ENCODE measurements at places on chromosomes 1 and 21.
A peak's percentile ranks its signal among the peaks of the same experiment; 100 is the strongest.

GRCh38 chr1:247408100-247408499 lies 7.9 kb upstream of the NLRP3 start:
- no peak for DNase-seq

- no peak for DNase-seq
Measured at GRCh38 chr1:3631320-3632260, 6.8 kb downstream of the TPRG1L start.

DNA sequence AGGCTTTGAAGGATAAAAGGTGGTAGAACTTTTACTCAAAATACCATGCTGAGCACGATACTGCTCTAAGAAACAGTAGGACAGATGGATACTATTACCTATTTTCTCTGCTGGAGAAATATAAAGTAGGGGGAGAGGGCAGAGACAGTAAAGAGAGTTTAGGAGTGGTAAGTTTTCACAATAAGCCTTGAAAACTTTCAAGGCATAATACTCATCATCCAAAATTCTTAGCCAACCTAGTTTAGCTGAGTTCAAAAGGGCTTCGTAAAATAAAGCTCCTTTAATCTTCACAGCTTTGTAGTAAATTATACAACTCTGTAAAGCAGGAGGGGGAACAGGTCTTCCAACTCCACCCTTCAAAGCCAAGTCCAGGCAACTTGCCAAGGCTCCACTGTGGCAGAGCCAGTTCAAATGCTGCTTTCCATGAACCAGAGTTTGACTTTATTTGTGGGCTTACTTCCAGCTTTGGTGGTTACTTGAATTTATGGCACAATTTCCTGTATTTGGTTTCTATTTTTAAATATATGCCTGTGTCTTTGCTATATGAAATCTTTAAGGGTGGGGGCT lies 15.5 kb downstream of the TEX38 start:
- DNase-seq = peak; percentile 71

GRCh38 chr1:195336812-195337211 lies 1271.4 kb downstream of the KCNT2 start:
- no peak for DNase-seq

GRCh38 chr1:203173566-203173965 lies 2.1 kb downstream of the MYBPH start:
- no peak for DNase-seq

GRCh38 chr1:73761559-73761958 lies 436.4 kb downstream of the LRRIQ3 start:
- DNase-seq = no peak

DNA sequence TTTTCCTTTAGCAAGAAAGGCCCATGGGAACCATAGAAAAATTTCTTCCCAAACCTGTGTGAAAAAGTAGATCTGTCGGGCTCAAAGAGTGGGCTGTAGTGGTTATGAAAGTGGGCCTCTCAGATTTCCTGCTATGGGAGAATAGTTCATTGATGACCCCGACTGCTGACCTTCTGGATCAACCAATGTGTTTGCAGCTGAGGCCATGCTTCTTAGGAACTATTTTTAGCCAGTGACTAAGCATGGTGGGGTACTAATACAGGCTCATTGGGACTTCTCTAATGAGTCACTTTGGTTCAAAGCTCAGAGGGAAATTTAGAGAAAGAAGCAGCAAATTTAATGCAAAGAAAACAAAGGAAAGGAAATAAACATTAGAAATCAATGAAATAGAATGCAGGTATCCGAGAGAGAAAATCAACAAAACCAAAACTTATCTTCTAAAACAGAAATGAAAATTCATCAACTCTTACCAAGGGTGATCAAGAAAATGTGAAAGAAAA lies 12.6 kb upstream of the PSMA5 start:
- peak; percentile 83 for DNase-seq

GRCh38 chr1:77514921-77515776 lies 167.3 kb downstream of the ZZZ3 start:
- DNase-seq = peak; percentile 68

DNA sequence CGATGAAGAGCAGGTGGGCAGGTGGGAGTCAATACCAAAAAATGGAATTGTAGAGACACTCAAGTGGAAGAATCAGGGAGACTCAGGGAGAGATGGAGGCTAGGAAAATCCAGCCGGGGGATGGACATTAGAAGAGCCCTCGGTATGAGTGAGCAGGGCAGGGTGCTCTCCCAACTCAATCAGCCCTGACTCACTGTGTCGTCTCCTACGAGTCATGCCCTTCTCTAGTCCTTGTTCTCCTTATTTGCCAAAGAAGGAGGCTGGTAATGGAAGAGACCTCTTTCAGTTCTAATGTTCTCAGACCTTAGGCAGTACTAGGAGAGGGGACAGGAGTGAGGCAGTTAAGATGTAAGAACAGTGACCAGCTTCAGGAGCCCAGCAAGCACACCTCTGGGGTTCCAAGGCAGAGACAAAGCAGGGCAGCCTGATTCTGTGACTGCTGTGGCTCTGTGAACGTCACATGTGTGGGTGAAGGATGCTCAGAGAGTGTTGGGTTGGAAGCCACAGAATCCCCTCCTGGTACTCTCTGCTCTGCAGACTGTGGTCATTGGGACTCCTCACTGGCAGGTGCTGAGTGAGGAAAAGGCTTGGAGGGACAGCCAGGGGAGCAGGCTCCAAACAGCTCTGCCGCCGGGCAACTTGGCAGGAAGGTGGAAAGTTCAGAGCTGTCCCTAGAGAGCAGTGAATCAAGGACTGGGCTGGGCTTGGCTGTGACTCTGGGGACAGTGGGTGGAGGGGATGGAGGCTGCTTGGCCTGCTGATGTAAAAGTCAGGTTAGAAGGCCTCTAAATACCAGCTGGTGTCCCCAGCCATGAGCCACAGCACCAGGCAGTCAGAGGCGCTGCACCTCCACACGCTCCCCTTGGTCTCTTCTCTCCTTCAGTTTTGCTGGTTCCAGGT lies 11.1 kb upstream of the GJA5 start:
- DNase-seq = no peak

DNA sequence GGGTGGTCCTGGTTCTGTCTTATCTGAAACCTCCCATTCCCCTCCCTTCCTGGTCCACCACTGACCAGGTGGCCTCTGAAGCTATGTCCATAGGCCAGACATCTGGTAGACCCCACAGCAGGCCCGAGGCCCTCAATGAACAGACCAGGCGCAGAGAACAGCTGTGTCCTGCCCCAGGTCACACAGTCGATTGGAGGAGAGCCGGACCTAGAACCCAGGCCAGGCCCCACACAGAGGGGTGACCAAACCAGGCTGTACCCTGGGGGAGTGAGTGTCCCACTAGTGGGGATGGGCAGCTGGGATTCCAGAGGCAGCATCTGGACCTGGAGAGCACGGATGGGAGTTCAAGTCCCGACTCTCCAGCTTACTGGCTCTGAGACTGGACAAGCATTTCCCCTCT lies 29.2 kb downstream of the RNU1-1 start:
- no peak for DNase-seq

- DNase-seq = no peak
Measured at GRCh38 chr1:213415691-213416380, 364.8 kb downstream of the RPS6KC1 start.

GRCh38 chr1:6560267-6560666 lies 5.2 kb downstream of the TAS1R1 start:
- DNase-seq = no peak

- DNase-seq = no peak
Measured at GRCh38 chr1:109705411-109705810, 6.6 kb upstream of the GSTM5 start.

- no peak for DNase-seq
Measured at GRCh38 chr1:198435056-198435455, 105.4 kb downstream of the ATP6V1G3 start.

GRCh38 chr1:226063977-226064815 lies 1.7 kb downstream of the H3-3A start:
- DNase-seq = no peak

GRCh38 chr1:64963466-64963865 lies 2.9 kb downstream of the JAK1 start:
- DNase-seq = no peak

GRCh38 chr1:63847308-63847910 lies 73.6 kb downstream of the ROR1 start:
- DNase-seq = no peak

GRCh38 chr1:3403388-3404231 lies 50.9 kb upstream of the ARHGEF16 start:
- no peak for DNase-seq

DNA sequence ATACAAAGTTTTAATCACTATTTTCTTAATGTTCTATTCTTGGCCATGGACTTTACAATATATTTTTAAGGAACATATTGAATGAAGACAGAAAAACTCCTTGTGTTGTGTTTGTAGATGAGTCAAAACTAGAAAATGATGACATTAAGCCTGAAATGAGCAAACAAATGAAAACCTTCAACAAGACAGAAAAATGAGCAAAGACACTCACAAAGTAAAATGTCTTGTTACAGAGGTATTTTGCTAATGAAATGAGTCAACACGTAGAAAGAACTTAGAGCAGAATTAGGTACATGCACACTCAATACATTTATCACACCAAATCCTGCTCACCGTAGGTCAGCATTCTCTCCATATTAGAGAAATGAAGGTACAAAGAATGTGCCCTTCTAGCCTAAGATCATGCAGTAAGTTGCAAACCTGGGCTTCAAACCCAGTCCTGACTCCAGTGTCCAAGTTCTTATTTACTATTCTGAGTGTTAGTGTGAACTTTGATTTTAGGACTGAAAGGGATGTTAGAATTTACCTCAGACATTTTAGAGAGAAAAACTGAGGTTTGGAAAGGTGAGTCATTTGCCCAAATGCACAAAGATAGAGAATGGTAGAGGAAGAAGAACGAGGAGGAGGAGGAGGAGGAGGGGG lies 133.9 kb upstream of the SGIP1 start:
- peak; percentile 26 for DNase-seq

DNA sequence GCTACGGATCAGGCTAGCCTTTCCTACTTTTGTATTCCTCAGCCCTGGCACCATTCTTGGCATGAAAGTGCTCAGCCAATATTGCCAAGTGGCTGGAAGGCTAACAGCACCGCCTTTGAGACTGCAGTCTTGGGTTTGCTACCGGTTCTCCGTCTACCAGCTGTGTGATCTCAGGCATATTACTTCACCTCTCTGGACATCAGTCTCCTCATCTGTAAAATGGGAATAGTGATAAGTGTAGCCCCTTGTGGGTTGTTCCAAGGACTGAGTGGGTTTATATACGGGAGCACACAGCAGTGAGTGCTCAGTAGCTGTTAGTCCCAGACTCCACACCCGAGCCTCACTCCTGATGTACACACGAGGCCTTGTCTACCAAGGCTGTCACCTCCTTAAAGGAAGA lies 13.7 kb downstream of the TFAP2E start:
- DNase-seq = no peak

DNA sequence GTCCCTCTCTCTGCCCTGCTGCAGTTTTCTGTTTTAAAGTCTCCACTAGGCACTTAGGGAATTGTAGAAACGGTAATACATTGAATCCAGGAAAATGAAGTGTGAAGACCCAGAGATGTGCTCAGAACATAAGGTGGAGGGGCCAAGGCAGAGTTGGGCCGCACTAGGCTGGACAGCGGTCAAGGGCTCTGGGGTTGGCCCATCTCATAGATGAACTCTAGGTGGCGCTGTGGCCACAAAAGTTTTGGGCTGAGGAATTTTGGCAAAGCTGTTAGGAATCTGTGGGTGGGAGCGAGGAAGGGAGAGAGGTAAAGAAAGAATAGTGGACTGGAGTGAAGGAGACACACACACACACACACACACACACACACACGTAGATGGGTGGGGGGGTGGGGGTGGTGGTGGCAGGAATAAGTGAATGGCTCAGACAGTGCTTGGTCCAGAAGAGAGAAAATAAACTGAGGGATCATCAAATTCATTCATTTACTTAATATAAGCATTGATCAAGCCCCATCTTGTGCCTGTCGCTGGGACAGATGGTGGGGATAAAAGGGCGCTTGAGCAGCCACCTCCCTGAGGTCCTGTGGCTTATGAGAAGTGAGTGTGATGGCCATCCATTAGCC lies 258.5 kb downstream of the TRABD2B start:
- peak; percentile 45 for DNase-seq

DNA sequence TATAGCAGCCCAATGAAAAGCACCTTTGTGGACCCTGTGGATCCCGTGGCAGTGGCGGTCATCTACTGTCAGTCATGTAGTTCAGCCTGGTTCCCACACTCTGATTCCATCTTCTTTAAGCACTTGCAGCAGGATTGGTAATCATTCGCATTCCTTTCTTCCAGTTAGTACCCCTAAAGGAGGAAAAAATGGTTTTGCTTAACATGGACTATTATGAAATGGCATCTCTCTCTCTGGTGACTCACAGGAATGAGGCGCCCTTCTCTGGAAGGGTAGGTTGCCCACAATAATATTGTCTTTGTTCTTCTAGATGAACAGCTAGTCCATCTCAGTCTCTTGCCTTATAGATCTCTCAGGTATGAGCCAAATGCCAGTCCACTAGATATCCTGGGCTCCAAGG lies 127.9 kb upstream of the MROH9 start:
- DNase-seq = peak; percentile 92

DNA sequence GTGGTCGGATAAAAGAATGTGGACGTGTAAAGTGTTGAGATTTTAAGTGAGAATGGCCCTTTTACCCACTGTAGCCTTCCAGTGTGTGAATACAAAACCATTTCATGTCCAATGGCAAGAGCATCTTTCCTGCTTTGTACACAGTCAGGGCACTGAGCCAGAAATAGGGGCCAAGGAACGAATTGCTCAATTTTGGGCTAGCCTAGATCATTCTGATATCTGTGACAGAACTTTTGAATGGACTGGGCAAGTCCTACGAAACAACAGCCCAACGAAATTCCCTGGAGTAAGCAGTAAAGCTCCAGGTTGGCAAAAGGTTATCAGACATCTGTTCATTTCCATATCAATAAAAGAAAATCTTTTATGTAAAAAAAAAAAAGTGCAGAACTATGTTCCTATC lies 5.5 kb downstream of the KIF26B start:
- peak; percentile 20 for DNase-seq

DNA sequence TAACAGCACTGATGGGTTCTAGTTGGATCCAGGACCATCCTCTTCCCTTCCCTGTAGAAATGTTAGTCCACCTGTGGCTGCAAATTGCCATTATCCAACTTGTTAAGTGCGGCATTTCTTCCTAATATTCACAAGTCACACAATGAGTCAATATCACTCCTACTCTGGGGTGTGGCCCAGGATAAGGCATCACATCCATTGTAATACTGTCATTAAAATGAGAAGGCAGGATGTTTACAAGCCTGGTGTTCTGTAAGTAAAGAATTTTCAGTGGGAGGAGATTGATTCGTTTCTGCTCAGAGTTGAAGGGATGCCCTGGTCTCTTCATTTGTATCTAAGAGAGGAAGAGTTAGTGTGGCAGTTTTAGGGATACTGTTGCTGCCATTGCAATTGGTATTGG lies 18.1 kb upstream of the ARHGAP29 start:
- DNase-seq = no peak

DNA sequence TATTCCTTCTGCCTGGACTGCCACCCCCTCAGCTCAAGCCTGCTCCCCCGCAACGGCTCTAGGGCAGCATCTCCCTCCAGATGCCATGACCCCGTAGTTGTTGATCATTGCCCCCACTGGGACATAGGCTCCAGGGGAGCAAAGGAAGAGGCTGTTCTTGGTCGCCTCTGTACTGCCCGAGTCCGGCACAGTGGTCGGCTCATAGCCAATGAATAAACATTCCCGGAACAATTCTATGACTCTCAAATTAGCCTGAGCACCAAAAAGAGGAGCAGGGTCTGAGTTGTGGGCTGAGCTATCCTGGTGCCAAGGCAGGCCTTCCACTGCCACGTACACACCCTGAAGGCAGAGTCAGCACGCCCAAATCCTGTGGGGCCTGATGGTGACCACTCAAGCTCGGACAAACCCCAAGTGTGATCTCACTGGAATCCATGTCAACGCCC lies 33.1 kb downstream of the CAPZB start:
- DNase-seq = peak; percentile 94

GRCh38 chr21:16082038-16082816 lies 352.4 kb downstream of the USP25 start:
- DNase-seq = peak; percentile 41

Data from AG10803 (cell line).